ENCODE measurements at places on chromosomes 16 and 17.

DNA sequence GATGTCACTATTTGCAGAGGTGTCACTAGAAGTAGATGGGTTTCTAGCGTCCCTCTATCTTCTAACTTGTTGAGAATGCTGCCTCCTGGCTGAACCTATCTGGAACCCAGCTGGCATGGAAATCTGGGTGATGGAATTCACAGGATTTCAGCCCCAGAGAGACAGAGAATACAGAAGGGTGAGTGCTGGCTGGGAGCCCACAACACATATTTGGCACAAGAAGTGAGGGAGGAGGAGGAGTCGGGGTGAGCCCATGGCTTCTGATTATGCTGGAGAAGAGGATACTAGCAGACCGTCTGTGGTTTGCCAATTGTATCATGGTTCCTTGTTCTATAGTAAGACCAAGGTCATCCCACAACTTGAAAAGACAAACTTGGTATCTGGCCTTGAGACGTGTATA lies 557.8 kb upstream of the SALL1 start:
- no peak for DNase-seq

GRCh38 chr16:46765050-46765449 lies 16.9 kb upstream of the MYLK3 start:
- no peak for DNase-seq

DNA sequence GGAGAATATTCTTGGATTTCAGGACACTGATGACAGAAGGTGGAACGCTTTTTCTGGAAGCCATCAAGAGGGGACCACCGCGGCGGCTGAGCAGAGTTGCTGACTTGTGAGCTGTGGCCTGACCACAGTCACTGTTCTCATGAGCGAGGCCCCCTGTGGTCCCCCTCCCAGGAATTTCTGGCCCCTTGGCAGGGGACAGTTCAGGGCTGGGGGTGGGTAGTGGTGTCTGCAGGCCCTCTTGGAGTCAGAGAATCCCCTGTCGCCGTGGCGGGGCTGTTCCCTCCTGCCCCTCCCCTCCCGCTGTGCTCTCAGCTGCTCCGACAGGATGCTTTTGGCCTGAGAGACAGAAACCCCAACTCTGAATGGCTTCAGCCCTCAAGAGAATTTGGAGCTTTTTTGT lies 292.0 kb downstream of the SEC14L1 start:
- no peak for DNase-seq

DNA sequence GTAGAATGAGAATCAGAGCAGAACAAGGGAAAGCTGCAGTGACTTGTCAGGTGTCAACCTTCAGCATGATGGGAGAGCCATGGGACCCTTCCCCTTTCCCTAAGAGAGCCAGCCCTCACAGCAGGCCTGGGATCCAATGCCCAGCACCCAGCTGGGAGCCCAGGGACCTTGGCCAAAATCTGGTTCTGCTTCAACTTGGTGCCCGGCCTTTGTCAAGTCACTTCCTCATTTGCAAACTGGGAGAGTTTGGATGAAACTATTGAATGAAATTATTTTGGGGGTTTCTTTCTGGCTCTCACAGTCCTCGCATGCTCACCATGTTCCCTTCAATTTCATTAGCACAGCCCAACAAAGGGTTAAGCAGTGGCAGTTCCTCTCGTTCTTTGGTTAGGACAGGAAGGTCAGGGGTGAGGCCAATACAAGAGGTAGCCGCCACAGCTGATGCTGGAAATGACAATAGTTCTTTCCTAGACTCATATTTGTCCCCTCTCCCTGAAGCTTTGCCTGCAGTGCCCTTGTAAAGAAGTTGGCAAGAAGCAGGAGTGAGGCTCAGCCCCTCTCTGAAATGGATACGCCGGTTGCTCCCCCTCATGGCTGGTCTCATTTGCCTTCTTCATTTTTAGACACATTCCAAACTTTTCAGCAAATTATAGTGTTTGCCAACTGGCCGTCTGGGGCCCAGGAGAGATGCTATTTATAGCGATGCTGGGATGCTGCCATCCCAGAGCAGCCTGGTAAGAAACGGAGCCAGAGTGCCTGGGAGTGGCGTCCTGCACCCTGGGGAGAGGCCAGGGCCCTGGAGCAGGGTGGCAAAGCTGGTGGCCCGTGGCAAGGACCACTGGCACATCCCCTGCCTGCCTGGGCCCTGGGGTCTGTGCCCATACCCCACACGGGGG lies 34.5 kb upstream of the MEOX1 start:
- no peak for DNase-seq

DNA sequence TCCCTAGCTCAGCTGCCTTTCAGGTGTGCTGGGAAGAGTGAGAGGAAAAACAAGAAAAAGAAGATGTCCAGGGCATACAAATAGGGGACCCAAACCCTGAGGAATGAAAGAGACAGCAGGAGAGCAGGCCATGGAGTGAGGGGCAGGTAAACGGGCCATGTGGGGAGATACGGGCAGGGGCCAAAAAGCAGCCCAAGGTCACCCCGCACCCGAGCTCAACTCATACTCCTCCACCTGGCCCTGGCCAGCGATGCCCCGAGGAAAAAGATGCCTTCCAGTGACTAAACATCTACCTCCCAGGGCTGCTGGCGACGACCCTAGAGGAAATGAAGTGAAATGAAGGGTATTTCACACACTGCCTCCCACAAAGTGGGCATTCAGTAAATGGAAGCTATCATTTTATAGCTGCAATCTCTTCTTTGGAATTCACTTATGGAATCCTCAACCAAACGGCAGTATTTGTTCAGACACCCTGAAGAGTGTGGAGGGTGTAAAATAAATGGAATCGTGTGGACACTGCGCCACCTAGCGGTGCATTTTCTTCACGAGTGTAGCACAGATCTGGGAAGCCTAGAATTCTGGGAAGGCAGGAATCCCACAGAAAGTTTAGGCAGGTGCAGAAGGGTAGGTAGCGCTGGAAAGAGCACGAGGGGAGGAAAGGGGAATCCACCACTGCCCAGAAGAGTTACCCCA lies 14.9 kb downstream of the ELAC2 start:
- DNase-seq: peak; percentile 48

- DNase-seq: no peak
Observed at GRCh38 chr16:47058295-47059086, 85.0 kb upstream of the DNAJA2 start.

- DNase-seq: peak; percentile 40
Observed at GRCh38 chr17:81635973-81636504, 873 bp downstream of the NPLOC4 start.

GRCh38 chr16:65044873-65045272 lies 77.0 kb downstream of the CDH11 start:
- DNase-seq: no peak

DNA sequence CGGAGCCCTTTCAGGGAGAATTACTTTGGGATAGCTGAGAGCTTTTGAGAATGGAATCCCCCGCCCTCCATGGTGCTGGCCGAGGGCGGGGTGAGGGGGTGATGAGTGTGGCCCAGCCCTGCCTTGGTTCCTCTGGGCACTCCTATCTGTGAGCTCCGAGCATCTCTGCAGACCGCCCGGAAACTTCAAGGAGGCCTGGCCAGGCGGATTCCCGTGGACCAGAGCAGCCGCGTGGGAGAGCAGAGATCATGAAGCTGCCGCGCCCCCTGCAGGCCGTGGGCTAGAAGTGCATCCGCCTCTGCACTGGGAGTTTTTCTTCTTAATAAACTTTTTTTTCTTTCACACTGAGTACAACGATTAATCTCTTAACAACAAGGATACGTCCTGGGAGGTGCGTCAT lies 392.9 kb upstream of the EEF2KMT start:
- peak; percentile 37 for DNase-seq

- DNase-seq: peak; percentile 70
Observed at GRCh38 chr17:34236281-34236892, 18.7 kb upstream of the CCL2 start.

DNA sequence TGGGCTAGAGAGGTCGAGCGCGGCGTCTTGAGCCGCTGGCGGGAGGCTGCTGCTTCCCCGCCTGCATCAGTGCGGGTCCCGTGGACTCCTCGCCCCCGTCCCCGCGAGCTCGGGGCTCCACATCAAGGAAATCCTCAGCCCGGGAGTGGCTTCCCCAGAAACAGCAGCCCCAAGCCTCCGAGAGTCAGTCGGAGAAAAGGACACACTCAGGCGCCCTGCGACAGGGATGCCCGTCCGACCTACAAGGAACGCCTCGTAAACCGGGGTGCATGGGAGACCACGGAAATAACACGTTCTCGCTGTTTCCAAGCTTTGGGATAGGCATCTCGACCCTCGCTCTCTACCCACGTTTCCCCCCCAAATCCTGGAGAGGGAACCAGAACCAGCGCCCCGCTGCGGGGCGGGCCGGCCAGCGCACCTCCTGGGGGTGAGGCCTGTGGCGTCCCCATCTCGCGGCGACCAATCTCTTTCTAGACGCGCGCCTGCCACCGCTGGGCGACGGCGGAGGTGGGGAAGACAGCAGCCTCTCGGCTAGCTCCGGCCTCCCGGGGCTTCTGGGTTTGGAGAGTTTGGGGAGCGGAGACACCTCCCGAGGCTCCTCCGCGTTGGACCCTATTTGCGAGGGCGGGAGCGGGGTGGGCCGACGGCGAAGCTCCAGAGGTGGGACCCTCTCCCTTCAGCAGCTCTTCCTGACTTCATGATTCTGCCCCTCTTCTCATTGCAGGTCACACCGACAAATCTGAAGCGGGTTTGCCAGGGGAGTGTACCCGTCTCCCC lies 759 bp upstream of the TP53I13 start:
- DNase-seq: peak; percentile 54

GRCh38 chr17:64091116-64091515 lies 38.8 kb downstream of the ERN1 start:
- peak; percentile 68 for DNase-seq

DNA sequence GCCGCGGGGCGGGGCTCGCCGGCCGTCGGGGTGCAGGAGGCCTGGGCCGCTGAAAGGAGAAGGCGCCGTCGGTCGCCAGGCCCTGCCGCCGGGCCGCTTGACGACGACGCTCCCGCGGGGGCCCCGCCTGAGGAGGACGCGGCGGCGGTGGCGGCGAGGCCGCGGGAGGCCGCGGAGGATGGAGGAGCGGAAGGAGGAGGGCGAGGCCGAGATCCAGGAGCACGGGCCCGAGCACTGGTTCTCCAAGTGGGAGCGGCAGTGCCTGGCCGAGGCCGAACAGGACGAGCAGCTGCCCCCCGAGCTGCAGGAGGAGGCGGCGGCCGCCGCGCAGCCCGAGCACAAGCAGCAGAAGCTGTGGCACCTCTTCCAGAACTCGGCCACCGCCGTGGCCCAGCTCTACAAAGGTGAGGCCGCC lies 430 bp downstream of the HAPSTR1 start:
- DNase-seq: peak; percentile 27

DNA sequence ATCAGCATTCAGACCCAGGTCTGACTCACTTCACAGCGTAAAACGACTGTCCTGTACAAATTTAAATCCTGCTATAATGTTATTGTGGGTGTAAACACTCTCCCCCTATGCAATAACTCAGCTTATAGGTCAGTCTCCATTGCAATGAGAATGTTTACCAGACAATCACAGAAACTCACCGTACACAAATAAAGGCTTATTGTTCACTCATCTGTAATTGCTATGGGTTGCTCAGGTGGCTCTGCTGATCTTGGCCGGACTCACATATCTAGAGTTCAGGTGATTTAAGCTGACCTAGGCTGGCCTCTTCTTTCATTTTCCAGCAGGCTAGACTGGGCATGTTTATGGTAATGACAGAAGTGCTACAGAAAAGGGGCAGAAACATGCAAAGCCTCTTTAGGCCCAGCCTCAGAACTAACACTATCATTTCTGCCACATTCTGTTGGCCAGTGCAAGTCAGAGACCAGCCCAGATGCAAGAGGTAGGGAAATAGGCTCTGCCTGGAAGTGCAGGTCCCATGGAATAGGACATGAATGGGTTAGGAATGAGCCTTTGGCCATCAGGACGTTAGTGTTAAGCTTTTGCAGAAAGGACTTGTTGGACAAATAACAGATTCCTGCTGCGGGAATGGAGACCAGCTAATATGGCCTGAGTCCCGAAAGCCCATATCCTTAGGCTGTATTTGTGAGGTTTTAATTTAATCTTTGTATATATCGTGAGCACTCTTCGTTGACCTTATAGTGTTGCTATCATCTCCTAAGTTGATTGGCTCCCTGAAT lies 44.0 kb downstream of the HLF start:
- DNase-seq: no peak

GRCh38 chr17:65489413-65490155 lies 71.9 kb downstream of the AXIN2 start:
- no peak for DNase-seq

GRCh38 chr17:19647697-19648474 lies 665 bp upstream of the ALDH3A2 start:
- peak; percentile 86 for DNase-seq
